Small intestine (tissue), 16 donors: ENCODE measurements at places on chromosomes 2 and 18.

- DNase-seq = no peak
Observed at GRCh38 chr2:112803691-112804521, 19.6 kb upstream of the IL1A start.

- no peak for DNase-seq
Observed at GRCh38 chr18:57603871-57604270, 17.4 kb upstream of the FECH start.

- peak; percentile 91 for DNase-seq
Observed at GRCh38 chr18:9474108-9474982, 968 bp upstream of the RALBP1 start.

DNA sequence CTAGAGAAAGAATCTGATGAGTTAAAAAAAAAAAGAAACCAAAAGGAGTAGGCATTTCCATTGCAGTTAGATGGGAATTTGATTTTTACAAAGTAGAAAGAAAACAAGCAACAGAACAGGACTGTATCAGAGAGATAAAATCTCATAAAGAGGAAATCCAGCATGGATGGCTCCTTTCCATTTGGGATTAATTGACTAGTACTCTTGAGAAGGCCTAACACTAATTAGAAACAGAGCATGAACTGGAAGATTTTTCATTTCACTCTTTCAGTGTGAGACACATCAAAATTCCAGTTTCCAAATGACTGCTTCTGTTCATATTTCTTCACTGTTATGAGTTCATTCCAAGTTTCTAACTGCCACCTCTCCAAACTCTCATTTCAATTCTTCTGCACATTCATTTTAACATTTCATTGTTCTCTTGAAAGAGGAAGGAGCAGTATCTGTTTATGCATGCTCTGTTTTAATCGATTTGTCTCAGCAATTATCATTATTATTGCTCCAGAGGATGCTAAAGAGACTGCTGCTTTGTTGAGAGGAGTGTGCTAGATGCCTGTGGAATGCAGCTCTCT is 108.8 kb upstream of the PIEZO2 start:
- no peak for DNase-seq

GRCh38 chr2:98093146-98093545 is 6.2 kb downstream of the VWA3B start:
- no peak for DNase-seq

- DNase-seq = no peak
Observed at GRCh38 chr18:51039138-51040112, 9.4 kb downstream of the SMAD4 start.

DNA sequence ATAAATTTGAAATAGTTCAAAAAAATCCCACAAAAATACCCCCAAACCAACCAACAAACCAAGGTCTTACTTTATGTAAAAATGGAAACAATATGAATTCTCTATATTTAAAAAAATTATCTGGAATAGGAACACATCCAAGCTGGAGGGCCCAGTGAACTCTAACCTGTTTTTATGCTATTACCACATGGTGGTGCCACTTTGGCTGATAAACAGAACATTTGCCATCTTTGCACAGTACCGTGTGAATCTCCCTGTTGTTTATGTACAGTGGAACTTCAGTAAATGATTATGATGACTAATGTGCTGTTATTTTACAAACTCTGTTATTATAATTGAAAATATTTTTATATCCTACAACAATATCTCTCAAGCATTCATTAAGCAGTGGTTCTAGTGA is 145.3 kb upstream of the SMAD7 start:
- no peak for DNase-seq

DNA sequence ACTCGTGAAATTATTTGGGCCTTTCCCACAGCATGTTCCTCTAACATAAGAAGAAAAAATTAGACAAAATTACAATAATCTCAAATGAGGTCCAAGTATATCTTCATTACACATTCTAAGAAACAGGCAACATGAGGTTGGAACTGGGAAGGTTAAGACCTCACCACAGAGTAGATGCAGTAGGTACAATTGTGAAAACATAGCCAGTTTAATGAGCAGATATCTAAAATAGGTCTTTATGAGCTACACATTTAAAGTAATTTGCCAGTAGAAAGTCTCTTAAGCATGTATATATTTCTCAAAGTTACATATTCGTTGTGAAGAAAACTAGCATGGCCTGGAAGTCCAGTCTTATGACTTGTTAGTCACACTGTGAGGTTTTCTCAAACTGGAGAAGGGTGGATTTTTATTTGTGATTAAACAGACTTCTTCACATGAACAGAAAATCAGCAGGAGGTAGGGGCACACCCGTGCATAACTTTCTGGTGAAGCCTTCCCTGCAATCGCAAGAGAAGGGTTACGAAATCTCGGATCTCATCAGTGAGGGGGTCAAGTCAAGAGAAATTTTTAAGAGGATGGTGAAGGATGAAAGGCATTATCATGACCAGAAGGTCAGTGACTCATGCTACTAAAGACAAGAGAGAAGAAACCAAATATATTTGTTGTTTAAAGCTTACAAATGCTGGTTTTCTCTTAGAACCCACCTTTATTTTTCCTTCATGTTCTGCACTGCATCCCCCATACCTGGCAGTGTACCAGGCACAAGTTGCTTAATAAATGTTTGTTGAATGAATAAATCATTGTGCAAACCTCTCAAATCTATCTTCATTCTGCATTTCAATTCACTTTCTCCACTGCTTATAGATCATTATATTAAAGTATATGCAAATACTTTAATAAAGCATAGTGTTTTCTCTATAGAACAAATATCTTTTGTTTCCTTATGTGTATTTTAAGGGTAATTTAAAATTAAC is 5.1 kb upstream of the RAB27B start:
- no peak for DNase-seq

GRCh38 chr2:172287605-172288315 is 139.6 kb upstream of the ITGA6 start:
- DNase-seq = no peak

DNA sequence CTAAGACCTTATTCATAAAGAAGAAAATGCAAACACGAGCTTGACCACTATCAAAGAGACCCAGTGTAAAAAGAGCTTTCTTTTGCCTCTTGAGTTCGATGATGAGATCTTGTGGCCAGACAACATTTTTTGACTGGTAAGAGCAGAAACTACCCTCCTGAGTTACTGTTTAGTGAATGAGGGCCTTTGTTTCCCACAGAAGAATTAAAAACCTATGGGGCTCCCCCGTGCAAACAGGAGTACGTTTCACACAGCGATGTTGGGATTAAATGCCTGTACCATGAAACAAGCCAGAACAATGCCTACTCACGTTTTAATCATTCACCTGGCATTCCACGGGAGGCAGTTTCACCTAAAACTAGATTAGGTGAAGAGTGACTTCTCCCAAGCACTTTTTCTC is 36.0 kb downstream of the MYCN start:
- DNase-seq = no peak

GRCh38 chr2:158729873-158730620 is 65.1 kb upstream of the DAPL1 start:
- no peak for DNase-seq

- no peak for DNase-seq
Observed at GRCh38 chr18:73758446-73758845, 389.2 kb downstream of the FBXO15 start.

DNA sequence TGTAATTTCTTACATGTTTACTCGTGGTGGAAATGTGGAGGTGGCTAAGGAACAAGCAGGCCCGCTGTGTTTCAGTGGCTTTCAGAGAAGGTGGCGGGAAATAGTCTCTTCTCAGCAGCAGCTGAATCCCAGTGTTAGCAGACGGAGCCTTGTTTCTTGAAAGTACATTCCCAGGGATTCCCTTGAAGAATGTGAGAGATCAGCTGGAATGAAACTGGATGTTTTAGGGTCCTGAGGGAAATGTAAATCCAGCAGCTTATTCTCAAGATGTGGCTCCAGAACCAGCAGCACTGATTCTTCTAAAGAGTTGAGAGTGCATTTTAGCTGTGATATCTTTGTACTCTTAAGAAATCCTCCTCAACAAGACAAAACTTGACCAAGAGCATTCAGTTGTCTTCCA is 59.1 kb downstream of the CDC42EP3 start:
- DNase-seq = no peak

DNA sequence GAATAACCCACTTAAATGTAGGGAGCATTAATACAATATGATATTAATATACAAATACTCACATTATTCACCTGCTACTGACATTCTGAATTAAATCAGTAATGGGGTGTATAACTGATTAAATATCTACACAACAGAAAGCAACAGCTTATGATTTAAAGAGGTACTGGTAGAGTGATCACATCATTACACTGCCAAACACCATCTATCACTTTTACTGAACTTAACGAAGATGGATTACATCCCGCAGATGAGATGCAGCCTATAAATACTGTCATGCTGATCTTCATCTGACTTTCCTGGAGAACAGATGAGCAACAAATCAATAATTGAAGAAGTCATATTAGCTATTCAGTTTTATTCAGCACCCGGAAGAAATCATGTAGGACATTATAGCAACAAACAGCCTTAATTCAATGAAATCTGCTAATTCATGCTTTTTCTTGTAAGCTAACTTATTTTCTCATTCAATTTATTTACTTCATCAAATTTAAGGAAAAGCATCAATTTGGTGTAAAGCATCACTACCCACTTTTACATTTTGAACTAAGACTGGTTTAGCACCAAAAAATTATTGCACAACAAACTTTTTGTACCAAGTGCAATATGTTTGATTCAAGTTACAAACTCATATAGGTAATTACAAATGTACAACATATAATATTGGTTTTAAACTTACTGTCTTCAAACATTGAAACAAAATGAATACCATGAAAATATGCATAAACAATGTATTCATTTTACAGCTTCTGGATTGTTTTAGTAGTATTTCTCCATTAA is 1509.0 kb downstream of the LRP1B start:
- DNase-seq = no peak

DNA sequence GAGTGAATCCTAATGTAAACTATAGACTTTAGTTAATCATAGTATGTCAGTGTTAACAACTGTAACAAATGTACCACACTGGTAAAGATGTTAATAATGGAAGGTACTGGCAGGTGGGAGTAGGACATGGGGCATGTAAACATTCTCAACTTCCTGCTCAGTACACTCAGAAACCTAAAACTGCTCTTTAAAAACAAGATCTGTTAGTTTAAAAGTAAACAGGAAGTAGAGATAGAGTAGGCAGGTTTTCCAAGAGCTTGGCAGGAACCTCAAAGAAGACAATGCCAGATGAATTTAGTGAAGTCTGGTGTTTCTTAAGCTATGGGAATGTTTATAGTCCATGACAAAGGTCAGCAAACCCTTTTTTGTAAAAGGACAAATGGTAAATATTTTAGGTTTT is 46.6 kb downstream of the CCDC138 start:
- DNase-seq = no peak

DNA sequence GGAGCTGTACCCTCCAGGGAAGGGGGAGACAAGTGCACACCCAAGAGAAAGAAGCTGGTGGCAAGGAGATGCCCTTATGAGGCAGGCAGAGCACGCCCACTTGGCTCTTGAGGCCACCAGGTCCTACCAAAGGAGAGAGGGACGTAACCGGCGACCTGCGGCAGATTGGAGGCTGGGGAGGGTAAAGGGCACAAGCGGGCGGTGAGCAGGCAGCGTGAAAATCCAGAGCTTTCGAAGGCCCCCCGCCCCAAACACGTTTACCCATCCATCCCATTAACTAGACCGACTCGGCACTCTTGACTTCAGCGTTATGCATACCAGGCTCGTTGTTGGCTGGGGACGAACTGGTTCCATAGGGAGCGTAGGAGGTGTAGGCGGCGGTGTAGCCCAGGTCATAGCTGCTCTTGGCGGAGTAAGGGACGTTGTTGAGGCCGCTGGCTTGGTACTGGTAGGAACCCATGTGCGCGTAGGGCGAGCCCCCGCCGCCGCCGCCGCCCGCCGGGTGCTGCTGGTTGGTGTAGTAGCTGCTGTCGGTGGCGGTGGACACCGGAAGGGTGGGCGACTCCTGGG is 794 bp downstream of the DLX2 start:
- DNase-seq = no peak

DNA sequence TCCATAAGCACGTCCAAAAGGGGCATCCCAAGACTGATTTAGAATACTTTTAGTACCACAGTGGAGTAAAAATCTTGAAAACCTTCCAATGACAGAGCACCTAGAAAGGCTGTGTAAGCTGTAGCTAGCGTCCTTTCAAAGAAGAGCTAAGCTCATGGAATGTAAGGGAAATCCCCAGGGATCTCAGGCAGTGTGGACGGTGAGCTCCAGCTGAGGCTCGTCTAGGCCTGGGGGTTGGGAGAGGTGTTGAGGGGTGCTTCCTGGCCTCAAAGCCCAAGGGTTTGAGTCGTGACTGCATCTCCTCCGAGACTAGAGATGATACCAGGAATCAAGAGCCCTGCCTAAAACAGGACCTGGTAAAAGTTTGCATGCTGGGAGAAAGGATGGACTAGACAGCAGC is 7.6 kb downstream of the CTIF start:
- DNase-seq = no peak

- no peak for DNase-seq
Observed at GRCh38 chr2:42359304-42359964, 1.6 kb downstream of the COX7A2L start.

- no peak for DNase-seq
Observed at GRCh38 chr2:237663517-237664110, 36.2 kb downstream of the LRRFIP1 start.

GRCh38 chr2:26687801-26688200 is 4.7 kb upstream of the KCNK3 start:
- no peak for DNase-seq

GRCh38 chr2:220959391-220959802 is 612.7 kb downstream of the EPHA4 start:
- peak; percentile 2 for DNase-seq

DNA sequence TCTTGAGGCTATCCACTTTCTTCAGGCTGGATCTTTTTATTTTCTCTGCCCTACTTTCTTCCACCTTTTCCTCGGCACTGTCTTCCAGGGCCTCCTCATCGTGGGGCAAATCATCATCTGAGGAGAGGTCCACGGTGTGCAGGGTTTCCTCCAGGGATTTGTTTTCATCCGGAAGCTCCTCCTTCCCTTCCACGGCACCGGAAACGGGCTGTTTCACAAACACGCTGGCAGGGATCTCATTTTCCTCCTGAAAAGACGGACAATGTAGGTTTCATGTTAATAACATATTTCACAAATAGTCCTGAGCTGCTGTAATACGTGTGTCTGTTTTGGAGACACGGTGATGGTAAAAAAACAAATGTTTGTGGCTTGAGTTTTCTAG is 10.4 kb downstream of the CAVIN2 start:
- no peak for DNase-seq

DNA sequence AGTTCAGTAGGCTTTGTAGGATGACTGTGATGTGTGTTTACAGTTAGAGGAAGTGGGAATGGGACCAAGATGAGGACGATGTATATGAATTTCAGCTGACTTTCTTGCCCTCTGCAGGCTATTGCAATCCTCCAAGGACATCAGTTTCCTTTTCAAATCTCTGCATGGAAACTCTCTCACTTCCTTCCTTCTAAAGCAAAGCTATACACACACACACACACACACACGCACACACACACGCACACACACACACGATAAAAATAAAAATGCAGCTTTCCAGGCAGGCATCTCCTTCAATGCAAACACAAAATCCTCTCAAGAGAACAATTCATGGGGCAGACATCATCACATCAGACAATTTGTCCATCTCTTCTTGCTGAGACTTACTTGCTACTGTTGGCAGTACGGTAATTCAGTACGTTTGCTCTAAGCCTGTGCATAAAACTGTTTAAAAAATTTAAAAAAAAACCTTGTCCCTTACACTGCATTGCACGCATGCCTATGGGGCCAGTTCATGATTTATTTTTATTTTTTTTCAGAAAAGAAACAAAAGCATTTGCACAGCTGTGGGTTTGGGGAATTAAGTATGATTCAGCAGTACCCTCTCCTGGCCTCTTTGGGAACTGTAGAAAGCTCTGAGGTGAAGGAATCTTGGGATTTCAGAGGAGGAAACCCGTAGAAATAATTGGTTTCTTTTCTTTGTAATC is 27.1 kb upstream of the ICOS start:
- DNase-seq = peak; percentile 50

GRCh38 chr2:13616616-13617015 is 899.9 kb downstream of the TRIB2 start:
- no peak for DNase-seq
